ENCODE measurements at places on chromosomes 13 and 19.

GRCh38 chr13:109275852-109276251, 510.5 kb downstream of the IRS2 start:
- peak; percentile 38 for DNase-seq

GRCh38 chr13:59360108-59360507, 803.6 kb downstream of the DIAPH3 start:
- DNase-seq = no peak

DNA sequence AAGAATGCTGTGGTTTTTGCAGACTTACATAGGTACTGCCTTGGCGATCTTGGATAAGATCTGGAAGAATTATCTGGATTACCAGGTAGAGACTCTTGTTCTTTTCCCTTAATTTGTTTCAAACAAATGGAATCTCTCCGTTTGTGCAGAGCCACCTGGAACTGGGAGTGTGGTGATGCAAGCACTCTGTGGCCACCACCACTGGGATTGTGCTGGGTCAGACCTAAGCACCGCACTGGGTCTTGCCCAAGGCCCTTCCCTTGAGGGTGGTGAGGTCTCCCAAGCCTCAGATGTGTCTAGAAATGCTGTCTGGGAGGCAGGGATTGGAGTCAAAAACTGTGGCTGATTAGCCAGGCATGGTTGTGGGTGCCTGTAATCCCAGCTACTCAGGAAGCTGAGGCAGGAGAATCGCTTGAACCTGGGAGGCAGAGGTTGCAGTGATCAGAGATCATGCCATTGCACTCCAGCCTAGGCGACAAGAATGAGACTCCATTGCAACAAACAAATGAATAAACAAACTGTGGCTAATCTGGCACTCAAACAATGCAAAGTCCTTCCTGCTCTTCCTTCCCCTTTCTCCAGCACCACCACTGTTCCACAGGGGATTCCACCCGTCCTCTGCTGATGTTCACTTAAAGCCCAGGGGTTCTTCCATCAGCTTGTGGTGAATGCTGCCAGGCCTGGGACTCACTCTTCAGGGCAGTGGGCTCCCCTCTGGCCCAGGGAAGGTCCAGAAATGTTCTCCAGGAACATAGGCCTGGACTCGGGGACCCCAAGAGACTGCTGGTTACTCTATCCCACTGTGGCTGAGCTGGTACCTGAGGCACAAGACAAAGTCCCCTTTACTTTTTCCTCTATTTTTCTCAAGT, 10.8 kb upstream of the CEACAM1 start:
- no peak for DNase-seq

GRCh38 chr13:22062478-22063205, 391.8 kb downstream of the FGF9 start:
- DNase-seq = no peak

DNA sequence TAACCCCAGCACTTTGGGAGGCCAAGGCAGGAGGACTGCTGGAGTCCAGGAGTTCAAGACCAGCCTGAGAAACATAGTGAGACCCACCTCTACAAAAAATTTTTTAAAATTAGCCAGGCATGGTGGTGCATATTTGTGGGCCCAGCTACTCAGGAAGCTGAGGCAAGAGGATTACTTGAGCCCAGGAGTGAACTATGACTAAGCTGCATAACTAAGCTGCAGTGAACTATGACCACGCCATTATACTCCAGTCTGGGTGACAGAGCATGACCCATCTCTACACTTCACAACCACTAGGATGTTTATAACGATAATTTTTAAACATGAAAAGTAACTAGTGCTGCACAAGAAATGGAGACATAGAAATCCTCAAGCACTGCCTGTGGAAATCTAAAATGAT, 352.7 kb upstream of the SGCG start:
- DNase-seq = no peak

GRCh38 chr13:112103961-112104880, 37.3 kb downstream of the SOX1 start:
- DNase-seq = no peak

GRCh38 chr13:62537593-62537992, 1121.9 kb upstream of the PCDH20 start:
- DNase-seq = peak; percentile 10

GRCh38 chr13:38564256-38565150, 122.4 kb upstream of the FREM2 start:
- no peak for DNase-seq

GRCh38 chr13:100235311-100235901, 146.5 kb downstream of the PCCA start:
- DNase-seq = peak; percentile 77

GRCh38 chr13:30915691-30916541, 9.8 kb downstream of the MEDAG start:
- DNase-seq = no peak

DNA sequence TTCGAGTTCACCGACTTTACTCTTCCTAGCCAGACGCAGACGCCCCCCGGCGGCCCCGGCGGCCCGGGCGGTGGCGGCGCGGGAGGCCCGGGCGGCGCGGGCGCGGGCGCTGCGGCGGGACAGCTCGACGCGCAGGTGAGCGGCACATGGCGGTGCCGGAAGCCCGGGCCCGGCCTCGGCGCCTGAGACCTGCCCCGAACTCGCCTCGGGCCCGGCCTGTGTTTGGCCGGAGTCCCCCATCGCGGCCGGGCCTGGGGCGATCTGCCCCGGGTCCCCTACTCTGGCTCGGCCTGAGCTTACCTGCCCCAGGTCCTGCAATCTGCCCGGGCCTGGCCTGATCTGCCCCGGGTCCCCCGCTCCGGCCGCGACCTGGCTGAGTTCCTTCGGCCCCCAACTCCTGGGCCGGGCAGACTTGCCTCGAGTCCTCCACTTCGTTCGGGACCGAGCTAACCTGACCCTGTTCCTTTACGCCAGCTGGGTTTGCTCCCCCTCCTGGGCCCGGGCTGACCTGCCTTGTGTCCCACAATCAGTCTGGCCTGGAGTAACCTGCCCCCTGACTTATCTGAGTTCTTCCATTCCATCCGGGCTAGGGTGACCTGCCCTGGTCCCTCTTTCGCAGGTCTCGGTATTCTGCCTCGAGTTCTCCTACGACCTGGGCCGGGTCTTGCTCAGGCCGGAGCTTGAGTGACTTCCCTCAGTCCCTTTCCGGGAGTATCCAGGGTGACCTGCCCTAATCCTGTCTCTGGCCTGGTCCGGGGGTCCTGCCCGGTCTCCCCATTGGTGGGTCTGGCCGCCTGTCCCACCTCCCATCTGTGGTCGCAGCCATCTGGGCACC, 764 bp downstream of the UPF1 start:
- DNase-seq = peak; percentile 46

DNA sequence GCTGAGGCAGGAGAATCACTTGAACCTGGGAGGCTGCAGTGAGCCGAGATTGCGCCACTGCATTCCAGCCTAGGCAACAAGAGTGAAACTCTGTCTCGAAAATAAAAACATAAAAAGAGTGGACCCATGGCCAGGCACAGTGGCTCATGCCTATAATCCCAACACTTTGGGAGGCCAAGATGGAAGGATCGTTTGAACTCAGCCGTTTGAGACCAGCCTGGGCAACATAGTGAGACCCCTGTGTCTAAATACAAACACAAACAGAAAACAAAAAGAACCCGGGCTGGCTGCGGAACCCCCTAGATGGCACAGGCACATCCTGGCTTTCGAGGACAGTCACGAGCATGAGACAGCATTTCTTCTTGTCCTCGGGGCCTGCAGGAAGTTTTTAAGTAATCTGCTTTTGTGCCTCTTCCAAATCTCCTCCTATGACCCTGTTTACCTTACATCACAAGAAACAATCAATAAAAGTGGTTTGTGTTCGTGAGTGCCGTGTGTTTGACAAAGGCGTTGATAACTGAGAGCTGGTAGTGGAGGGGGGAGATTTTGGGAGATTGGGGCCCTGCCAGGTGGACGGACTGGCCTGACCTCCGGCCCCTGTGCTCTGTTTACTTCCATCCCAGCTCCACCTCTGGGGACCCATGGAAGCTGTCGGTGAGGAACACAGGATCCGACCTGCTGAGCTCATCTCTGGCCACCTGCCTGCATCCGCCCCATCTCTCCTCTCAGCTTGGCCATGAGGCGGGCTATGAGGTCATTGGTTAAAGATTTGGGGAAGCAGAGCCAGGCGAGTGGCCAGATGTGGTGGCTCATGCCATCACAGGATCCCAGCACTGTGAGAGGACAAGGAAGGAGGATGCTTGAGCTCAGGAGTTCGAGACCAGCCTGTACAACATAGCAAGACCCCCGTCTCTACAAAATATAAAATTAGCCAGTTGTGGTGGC, 5.9 kb upstream of the GDF15 start:
- DNase-seq = no peak

DNA sequence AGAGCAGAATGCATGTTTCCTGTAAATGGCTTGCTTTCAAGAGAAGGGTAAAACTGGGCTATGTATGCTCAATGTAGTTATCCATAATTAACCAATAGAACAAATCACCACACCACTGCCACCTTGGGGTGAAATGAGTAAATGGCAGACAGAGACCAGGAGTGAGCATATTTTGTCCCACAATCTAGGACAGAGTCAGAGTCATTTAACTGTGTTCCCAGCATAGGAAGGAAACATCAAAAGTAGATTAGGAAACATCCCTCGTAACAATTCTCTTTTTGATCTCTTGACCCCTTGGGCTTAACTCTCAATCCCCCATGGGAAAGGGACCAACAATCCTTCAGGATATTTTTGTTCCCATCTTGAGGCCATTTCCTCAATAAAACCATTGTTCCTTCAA, 224.8 kb downstream of the NHLRC3 start:
- DNase-seq = peak; percentile 91

DNA sequence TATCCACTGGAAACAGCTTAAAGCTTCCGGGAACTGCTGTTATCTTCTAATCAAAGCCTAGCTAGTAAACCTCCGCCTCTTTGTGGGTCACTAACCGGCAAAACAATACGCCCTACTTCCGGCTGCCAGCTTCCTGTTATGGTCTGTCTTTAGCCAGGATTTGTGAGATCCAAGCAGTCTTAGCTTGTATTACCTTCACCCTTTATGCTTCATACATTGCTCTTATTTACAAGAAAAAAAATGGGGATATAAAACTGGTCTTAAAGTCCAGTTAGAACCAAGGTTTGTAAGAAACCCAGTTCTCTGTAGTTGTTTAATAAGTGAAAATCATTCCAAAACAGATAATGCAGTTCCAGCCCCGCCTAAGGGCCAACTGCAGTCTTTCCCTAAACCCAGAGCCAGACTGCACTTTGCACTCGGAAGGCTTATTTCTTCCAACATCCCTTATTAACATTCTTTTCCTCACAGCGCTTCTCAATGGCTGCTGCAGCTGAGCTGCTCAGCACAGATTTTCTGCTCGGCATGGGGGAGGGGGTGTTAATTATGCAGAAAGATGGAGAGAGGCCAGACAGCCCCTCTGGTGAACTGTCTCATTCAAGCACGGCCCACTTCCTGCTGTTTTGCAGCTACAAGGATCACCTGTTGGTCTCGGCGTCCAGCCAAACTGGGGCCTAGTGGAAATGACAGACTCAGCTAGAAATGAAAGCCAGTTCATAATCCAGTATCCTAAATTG, 368.4 kb downstream of the KLF12 start:
- peak; percentile 98 for DNase-seq

GRCh38 chr19:13841962-13842290, 35.0 kb upstream of the NANOS3 start:
- no peak for DNase-seq

DNA sequence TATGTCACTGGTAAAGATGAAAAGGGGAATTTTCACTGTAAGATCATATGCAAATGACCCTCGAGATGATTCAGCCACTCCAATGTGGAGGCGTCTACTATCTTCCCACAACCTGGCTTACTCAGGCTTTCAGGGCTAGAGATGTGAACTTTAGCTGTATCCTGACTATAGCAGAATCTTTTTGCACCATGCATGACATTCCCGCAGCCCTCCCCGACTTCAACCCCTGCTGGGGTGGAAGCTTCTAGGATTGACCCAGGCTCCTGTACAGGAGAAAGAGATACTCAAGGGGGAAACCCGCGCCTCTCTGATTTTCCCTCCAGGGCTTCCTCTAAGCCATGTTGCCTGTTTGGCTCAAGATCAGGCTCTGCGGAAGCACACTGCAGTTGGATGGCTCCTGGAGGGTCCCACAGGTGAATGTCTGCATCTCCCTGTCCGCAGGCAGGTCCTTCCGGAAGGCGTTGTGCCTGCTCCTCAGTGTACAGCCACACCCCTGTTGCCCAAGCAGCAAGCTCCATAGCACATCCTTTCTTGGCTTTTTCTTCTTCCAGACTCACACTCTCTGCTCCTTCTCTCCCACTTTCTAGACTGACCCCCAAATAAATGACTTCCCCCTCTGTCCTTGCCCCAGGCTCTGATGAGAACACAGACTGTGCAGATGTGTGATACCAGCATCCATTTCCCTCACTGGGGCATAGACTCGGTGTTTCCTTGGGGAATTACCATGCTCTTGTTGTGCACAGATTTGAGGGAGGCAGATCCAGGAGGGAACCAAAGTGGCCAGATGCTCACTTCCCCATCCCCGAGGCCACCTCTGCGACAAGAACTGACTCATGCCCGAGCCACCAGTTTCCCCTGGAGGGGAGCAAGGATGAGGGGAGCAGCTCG, 29.1 kb upstream of the POP4 start:
- DNase-seq = no peak

DNA sequence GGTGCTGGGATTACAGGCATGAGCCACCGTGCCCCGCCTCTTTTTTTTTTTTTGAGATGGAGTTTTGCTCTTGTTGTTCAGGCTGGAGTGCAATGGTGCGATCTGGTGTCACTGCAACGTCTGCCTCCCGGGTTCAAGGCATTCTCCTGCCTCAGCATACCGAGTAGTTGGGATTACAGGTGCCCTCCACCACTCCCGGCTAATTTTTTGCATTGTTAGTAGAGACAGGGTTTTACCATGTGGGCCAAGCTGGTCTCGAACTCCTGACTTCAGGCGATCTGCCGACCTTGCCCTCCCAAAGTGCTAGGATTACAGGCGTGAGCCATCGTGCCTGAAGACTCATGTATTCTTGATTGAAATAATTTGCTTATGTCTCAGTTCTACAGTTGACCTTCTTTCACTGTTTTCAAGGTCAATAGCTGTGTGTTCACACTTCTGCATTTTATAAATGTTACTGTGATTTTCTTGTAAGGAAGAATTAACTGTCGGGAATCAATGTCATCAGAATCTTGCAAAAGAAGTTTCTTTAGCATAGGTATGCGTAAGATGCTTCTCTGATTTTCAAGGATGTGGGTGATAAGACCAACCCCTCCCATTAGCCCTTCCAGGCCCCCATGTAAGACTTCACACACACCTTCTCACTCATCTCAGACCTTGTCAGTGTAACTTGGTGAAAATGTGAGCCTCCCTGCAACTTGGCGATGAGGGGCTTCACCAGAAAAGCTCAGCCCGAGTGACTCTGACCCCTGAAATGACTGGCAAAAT, 12.7 kb upstream of the ZNF701 start:
- no peak for DNase-seq

- DNase-seq = no peak
These were observed 9.3 kb upstream of the LAIR1 start for GRCh38 chr19:54373781-54374631.

- DNase-seq = no peak
These were observed 2.6 kb upstream of the CIB3 start for GRCh38 chr19:16175954-16176353.

DNA sequence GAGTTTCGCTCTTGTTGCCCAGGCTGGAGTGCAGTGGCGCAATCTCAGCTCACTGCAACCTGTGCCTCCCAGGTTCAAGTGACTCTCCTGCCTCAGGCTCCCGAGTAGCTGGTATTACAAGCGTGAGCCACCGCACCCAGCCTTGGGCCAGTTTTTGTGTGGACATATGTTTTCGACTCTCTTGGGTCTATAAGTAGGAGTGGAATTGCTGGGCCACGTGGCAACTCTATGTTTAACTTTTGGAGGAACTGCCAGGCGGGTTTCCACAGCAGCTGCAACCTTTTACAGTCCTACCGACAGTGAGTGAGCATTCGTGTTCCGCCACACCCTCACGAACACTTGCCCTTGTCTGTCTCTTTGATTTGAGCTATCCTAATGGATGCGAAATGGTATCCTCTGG, 44.9 kb downstream of the BICRA start:
- no peak for DNase-seq
